ENCODE measurements at places on chromosomes 2 and 18. TPM values are rescaled to one million over a fixed set of nuclear protein-coding genes. Genes with fewer than 3 reads are reported as not detected.

The EMILIN2 gene
- total RNA-seq: 7.7 TPM

The SPHKAP gene
- not detected for total RNA-seq

The HOXD13 gene
- total RNA-seq: not detected

The HAAO gene
- 5.1 TPM for total RNA-seq

The VAMP8 gene
- 120 TPM for total RNA-seq

The ANO7 gene
- total RNA-seq: 0.16 TPM

The TUBA3D gene
- total RNA-seq: not detected

The GRB14 gene
- total RNA-seq: not detected

The FSIP2 gene
- total RNA-seq: 0.54 TPM

The C2orf78 gene
- not detected for total RNA-seq

The EGR4 gene
- 0.15 TPM for total RNA-seq

The NT5C1B gene
- total RNA-seq: not detected

The TEX44 gene
- total RNA-seq: not detected

The HYCC2 gene
- 35.5 TPM for total RNA-seq

The LOXHD1 gene
- total RNA-seq: 0.08 TPM

The RBKS gene
- total RNA-seq: 6.7 TPM

The RAB27B gene
- 1.3 TPM for total RNA-seq

The SERPINB10 gene
- not detected for total RNA-seq

The KIAA1328 gene
- 16.0 TPM for total RNA-seq

The GALNT5 gene
- not detected for total RNA-seq

The SPC25 gene
- total RNA-seq: 0.29 TPM

The GRP gene
- total RNA-seq: not detected

The STRADB gene
- total RNA-seq: 11.9 TPM

The EIF4E2 gene
- total RNA-seq: 61.6 TPM

The GCC2 gene
- 111 TPM for total RNA-seq

The CFC1 gene
- total RNA-seq: not detected

The RBM44 gene
- 0.60 TPM for total RNA-seq

The LINC00305 gene
- total RNA-seq: not detected

The RNU2-63P gene
- not detected for total RNA-seq

The DPYSL5 gene
- total RNA-seq: not detected

The CNTNAP5 gene
- not detected for total RNA-seq

The SPR gene
- not detected for total RNA-seq

The AQP4 gene
- not detected for total RNA-seq

All from naive thymus-derived CD4-positive, alpha-beta T cell (primary cell).